Stimulated activated CD8-positive, alpha-beta memory T cell treated with anti-CD3 and anti-CD28 coated beads, Interleukin-7, amount 100 ng/mL, for 24 hours (primary cell): ENCODE measurements at places on chromosomes 1 and 21.

GRCh38 chr1:232766241-232766890 is 38.9 kb upstream of the MAP10 start:
- DNase-seq, result no peak

GRCh38 chr21:44477712-44478111 is 22.4 kb downstream of the LRRC3 start:
- no peak for DNase-seq

DNA sequence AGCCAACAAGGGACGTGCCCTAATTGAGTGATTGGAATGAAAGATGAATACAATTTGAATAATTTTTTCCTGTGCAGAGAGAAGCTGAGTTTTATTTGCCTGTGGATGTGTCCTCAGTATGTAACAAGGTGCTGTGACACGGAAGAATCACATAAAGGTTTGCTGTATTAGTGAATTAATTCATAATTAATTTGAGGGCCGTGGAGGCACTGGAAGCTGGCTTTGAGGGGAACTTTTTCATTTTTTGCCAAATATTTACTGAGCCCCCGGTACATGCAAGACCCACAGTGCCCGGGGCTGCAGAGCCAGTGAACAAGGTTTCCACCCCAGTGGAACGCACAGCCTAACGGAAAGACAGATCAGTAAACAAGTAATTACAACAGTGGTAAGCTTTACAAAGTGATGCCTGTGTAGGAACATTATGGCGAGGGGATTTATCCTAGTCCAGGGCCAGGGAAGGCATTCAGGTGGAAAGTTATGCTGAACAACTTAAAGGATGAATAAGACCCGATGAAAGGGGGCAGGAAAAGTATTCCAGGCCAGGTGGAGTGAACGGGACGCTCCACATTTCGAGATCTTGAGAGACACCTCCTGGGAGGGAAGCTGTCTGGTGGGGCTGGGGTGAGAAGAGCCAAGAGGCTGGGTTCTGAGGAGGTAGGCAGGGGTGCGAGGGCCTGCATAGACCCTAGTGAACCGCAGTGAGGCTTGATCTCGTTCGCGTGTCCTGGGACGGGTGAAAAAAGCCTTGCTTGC is 773 bp upstream of the RCC2 start:
- DNase-seq, result no peak

DNA sequence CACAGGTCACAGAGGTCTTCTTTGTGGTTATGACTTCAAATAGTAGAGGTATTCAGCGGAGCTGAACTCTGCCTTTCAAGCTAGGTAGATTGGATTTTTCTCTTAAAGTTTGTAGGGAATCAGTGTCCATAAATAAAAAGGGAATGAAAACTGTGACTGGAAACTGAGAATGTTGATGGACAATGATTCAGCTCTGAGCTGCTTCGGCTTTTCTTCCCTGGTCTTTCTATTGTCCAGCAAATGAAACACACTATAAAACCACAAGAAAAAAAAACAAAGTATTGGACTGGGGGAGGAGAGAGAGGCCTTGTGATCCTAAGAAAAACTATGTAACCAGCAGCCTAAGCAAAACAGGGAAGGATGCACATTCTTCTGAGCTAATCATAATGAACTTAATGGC is 11.1 kb downstream of the TNNI3K start:
- no peak for DNase-seq

DNA sequence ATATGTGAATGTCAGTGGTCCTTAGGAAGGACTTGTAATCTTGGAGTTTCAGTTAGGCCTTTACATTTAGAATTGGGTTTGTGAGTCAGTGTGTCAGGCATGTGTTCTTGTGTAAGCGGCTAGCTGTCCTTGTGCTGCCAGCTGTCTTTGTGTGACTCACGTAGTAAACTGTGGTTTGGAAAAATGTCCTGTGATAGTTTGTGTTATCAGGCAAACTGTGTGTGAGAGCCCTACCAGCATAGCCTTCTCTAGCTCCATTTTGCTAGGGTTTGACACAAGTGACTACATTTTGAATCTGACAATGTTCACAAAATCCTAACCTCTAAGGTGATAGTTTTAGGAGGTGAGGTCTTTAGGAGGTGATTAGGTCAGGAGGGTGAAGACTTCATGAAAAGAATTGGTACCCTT is 6.9 kb upstream of the SLC35D1 start:
- DNase-seq, result no peak

DNA sequence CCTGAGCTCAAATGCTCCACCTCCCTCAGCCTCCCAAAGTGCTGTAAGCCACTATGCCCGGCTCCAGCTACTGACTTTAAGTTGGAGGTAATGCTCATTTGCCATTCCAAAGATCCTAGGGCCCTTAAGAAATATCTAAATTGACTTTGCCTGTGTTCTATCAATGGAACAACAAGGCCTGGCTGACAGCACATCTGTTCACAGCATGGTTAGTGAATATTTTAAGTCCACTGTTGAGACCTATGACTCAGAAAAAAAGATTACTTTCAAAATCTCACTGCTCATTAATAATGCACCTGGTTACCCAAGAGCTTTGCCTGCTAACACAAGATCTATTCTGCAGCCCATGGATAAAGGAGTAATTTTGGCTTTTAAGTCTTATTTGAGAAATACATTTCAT is 3.5 kb upstream of the SSX2IP start:
- no peak for DNase-seq

- DNase-seq, result no peak
These were observed 212.1 kb downstream of the PBX1 start for GRCh38 chr1:164771041-164771618.

- no peak for DNase-seq
These were observed 140.6 kb upstream of the SAMSN1 start for GRCh38 chr21:14686466-14687267.

DNA sequence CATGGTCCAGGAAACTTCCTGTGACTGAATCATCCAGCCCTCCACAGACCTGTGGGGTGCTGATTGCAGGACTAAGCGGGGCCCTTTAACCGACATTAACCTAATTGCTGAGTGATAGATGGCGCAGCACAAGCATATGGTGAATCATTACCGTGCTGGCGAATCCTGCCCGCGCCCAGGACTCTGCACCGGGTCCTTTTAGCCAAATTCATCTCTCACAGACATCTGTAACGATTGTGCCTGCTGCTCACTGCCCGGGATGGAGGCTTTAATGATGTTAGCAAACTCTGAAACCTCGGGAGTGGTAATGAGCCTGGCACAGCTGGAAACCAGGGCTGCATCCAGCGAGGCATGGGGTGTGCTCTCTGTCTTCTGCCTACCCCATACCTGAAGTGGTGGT is 147.3 kb upstream of the CD34 start:
- no peak for DNase-seq

DNA sequence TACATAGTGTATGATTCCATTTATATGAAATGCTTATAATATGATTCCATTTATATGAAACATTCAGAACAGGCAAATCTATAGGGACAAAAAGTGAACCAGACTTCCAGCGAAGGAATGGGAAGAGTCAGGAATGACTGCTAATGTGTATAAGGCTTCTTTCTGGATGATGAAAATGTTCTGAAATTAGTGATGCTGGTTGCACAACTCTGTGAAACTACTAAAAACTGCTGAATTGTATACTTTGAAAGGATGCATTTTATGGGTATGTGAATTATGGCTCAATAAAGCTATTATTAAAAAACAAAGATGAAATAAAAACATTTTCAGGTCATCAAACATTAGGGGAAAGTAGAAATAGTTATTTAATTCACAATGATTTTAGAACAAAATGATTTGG is 14.1 kb upstream of the IL24 start:
- DNase-seq, result no peak

GRCh38 chr1:220151454-220151853 is 57.5 kb downstream of the IARS2 start:
- no peak for DNase-seq

- no peak for DNase-seq
These were observed 17.1 kb upstream of the CDC42BPA start for GRCh38 chr1:227335242-227336020.

DNA sequence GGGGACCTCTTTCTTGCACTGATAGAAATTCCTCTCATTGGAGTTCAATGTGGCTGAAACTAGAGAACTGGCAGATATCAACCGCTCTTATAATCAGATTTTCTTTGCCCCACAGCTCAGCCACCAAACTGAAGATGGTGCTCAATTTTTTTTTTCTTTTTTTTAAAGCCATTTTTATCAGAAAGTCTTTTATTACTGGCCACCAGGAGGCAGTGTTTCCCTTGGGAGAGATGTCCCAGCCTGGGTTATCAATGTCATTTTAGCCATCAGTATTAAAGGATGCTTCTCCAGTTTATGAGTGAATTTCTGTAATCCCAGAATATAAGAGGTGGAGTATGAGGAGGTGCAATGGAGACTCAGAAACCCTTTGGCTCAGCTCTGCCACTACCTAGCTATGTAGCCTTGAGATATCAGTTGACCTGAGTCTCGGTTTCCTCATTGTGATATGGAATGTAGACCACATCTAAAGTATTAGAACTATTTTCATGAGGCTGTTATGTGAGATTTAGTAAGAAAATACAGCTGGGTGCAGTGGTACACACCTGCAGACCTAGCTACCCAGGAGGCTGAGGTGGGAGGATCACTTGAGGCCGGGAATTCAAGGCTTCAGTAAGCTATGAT is 27.6 kb downstream of the CD244 start:
- DNase-seq, result no peak

DNA sequence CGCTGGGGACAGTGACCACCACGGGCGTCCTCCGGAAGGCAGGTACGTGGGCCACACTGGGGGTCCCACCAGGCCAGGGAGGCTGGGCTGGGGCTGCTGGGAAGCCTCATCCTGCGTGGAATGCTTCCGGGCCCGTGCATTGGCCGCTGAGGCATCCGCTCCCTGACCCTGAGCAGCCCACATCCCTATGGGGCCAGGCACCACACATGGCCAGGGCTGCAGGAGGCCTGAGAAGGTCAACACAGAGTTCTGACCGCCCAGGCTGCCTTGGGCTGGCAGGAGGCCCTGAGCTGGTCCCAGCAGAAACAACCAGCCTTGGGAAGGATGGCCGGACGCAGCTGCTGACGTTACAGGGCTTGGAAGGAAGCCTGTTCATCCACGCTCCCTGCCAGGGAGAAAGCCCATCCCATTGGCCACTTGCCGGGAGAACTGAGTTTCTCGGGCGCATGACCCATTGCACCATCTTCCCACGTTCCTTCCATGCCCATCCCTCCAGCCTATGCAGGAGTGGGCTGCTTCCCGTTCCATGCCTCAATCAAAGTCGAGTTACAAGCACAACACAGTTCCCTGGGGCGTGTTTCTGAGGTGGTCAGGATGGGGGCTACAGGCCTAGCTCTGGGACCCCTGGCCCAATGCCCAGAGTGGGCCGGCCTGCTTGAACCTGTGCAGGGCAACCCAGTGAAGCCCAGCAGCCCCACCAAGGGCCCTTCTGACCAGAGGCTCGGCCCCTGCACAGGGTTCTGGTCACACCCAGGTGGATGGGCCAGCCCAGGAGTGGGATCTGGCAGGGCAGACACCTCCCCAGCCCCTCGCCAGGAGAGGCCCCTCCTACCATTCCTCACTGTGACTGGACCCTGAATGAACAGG is 31.7 kb downstream of the TRIM11 start:
- DNase-seq, result no peak

- no peak for DNase-seq
These were observed 32.2 kb upstream of the AKT3 start for GRCh38 chr1:243882276-243882675.

DNA sequence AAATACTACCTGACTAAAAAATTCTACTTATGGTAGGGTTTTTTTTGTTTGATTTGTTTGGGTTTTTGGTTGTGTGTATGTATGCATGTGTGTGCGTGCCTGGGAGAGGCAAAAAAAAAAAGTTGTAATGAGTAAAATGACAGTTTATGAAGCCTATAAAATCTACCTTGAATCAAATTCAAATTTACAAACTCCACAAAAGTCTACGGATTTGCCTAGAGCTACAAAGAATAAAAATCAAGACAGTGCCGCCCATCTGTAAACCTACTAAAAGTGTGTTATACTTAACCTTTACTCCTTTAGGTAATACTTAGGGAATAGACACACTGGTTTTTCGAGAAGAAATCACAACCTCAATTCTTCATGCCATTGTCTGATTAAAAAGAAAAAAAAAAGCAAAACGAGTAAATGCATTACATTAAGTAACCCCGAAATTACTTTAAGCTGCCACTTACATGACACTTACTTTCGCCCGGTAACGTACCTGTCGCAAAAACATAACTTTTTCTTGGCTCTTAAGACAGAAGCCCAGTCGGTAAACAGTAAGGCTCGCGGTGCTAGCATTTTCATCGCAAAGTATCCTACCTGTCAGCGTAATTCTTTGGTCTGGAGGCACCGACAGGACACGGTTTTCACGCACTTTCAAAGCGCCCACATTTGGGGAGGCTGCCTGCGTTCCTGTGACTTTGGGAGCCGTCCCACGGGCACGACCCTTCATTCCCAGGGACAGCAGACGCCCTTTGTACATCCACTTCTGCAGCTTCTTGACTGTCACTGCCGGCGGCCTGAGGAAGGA is 951 bp downstream of the SYDE2 start:
- no peak for DNase-seq

DNA sequence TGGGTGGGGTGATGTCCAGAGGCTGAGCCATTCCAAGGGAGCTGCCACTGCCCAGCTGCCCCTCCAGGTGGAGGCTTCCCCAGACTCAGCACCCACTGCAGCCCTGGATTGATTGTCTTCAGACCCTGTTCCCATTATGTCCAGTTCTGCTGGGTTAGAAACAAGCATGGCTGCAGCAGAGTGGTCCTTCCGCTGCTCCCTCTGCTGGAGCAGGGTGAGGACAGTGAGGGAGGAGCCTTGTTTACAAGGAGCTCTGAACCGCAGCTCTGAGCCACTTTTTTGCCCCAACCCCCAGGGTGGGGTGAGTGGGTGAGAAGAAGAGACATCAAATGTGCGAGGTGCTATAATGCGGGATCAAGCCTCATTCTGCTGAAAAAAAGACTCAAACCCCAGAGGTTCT is 2.3 kb downstream of the TNNT2 start:
- DNase-seq, result no peak

GRCh38 chr1:41379738-41380130 is 18.5 kb downstream of the FOXO6 start:
- DNase-seq, result no peak

DNA sequence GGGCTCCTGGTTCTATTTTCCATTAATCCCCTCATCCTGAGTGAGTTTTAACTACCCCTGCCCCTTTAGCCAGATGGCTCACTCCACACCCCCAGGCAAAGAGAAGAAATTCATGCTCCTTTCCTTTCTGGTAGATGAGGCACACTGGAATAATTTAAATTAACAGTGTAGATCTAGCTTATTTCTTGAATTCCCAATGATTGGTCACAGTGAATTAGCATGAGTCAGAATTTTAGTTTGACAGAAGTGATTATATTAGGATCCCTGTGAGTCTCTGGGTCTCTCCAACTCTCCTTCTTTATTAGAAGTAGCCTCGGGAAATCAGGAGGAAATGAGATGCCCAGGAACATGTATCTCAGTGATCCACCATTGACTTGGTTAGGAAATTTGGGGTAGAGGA is 103.1 kb upstream of the KAZN start:
- DNase-seq, result no peak

DNA sequence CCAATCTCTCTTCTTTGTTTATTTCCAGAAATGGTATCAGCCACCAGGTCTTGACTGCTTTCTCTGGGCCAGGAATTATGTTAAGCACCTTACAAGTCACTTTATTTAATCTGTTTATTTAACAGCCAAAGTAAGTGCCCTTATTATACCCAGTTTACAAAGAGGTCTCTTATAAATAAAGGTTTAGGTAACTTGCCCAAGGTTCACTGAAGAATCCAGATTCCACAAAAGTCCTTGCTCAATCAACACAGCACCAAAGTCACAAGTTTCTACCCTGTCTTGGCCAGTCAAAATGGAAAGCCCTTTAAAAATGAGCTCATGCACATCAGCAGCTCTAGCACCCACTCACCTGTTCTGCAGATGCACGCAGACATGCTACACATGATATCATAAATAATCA is 28.0 kb upstream of the ATP1A1 start:
- DNase-seq, result no peak

- no peak for DNase-seq
These were observed 150.2 kb upstream of the TMPRSS15 start for GRCh38 chr21:18553786-18554185.
